Spleen (tissue), 13 donors: ENCODE measurements at places on chromosomes 4 and X. TPM values are rescaled to one million over a fixed set of nuclear protein-coding genes. Genes with fewer than 3 reads are reported as not detected.

Gene CLCN4
- total RNA-seq, result 4.8 TPM

Gene TRIM61
- 1.7 TPM for total RNA-seq

Gene ASB12
- total RNA-seq, result 0.47 TPM

- no peaks in the 10 kb centered on the region for H3K36me3 ChIP-seq
- no peak for DNase-seq
- H3K4me3 ChIP-seq, result no peak overlapping the region
- no peaks in the 10 kb centered on the region for H3K4me1 ChIP-seq
- H3K27me3 ChIP-seq, result no peaks in the 10 kb centered on the region
Measured at GRCh38 chrX:42442745-42443144, 335.2 kb downstream of the PPP1R2C start.

- DNase-seq, result no peak
- H3K36me3 ChIP-seq, result no peaks in the 10 kb centered on the region
- H3K27me3 ChIP-seq, result no peaks in the 10 kb centered on the region
- H3K27ac ChIP-seq, result no peak overlapping the region
- H3K4me3 ChIP-seq, result no peak overlapping the region
Measured at GRCh38 chr4:165288639-165289422, 38.6 kb upstream of the MSMO1 start.

DNA sequence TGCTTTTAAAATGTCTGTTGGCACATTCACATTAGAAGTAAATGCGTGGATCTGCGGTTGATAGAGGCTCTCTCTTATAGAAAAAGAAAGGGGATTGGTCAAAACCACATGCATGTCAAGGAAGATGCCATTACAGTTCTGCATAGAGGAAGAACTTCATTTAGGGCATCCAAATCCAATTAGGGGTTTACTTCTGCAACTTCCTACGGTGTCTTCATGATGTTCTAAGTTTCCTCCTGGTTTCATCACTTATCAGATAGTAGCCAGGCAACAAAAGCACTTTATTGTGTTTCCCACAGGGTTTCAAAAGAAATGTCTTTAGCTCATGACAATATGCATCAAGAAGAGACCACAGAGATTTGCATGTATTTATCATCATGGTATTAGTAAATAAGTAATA is 136.0 kb upstream of the HPGD start:
- H3K4me3 ChIP-seq, result no peak overlapping the region
- H3K27me3 ChIP-seq, result no peaks in the 10 kb centered on the region
- DNase-seq, result no peak
- no peak overlapping the region for H3K27ac ChIP-seq
- H3K4me1 ChIP-seq, result no peaks in the 10 kb centered on the region

DNA sequence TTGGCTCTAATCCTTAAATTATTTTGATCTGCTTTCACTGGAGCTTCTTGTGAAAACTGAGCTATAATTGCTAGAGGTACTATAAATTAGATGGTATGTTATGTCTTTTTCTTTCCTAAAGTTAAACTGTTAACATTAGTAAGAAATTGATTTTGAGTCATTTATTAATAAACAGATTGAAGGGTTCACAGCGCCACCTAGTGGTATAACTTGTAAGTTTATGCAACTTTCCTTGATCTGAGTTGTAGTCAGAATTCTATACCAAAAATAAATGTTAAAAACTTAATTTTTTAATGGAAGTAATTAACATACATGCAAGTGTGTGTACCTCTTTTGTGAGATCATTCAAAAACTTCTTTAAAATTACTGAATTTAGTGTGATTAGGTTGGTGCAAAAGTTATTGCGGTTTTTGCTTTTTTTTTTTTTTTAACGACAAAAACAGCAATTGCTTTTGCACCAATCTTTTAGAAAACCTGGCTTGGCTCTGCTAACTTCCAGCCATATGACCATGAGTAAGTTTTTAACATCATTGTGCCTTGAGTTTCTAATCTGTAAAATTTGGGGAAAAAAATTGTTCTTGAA is 151.5 kb downstream of the CENPC start:
- H3K27me3 ChIP-seq, result no peaks in the 10 kb centered on the region
- DNase-seq, result no peak
- no peak overlapping the region for H3K4me3 ChIP-seq
- H3K4me1 ChIP-seq, result no peaks in the 10 kb centered on the region
- H3K27ac ChIP-seq, result no peak overlapping the region

DNA sequence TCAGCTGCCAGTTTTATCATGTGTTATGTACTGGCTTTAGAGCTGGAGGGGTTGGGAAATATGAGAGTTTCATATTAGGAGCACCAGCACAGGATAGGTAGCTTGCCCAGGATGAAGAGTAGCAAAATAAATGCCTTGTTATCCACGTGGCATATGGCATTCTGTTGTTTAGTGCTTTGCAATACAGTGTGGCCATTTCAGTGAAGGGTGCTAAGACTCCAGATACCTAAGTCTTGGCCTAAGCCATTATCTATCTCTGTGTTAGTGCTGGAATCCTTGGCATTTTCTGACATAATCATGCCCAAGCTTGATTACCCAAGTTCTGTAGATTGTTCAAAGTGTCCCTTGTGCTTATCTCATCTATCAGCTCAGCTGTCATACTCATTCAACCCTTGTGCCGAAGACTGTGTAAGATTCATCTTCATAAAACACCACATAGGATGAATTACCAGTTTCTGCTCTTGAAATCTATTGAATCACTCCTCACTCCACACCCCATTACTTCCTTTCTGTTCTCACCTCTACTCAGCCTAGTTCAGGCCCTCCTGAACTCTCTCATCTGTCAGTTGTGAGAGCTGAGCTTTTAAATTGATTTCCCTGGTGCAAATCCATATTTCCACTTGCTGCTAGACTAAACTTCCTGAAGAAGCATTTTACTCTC is 73.5 kb downstream of the CLCN5 start:
- H3K27me3 ChIP-seq, result no peaks in the 10 kb centered on the region
- H3K36me3 ChIP-seq, result no peaks in the 10 kb centered on the region
- H3K27ac ChIP-seq, result no peak overlapping the region
- H3K4me3 ChIP-seq, result no peak overlapping the region
- DNase-seq, result no peak
- no peaks in the 10 kb centered on the region for H3K4me1 ChIP-seq

DNA sequence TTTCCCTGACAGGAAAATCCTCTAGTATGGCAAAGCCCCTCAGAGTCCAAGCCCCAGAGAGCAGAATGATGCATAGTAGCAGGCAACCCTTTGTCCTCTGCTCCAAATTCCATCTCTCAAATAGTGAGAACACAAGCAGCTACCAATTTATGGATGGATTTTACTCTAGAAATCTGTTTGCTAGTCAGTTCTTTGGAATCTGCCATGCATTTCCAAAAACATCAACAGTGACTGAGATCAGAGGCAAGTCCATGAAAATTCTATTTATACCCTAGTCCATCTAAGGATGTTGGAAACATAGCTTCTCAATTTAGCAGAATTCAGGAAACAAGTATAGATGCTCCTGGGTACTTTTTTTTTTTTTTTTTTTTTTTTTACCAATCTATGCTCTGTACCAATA is 10.0 kb upstream of the CC2D2A start:
- DNase-seq, result no peak
- no peaks in the 10 kb centered on the region for H3K36me3 ChIP-seq
- H3K4me3 ChIP-seq, result no peak overlapping the region
- no peaks in the 10 kb centered on the region for H3K27me3 ChIP-seq

- DNase-seq, result no peak
- peak overlapping the region; percentile 65 for H3K27ac ChIP-seq
- peaks cover 22% of the 10 kb centered on the region for H3K4me1 ChIP-seq
- H3K27me3 ChIP-seq, result no peaks in the 10 kb centered on the region
- no peak overlapping the region for H3K4me3 ChIP-seq
Measured at GRCh38 chr4:4269856-4270255, 20.1 kb downstream of the LYAR start.

DNA sequence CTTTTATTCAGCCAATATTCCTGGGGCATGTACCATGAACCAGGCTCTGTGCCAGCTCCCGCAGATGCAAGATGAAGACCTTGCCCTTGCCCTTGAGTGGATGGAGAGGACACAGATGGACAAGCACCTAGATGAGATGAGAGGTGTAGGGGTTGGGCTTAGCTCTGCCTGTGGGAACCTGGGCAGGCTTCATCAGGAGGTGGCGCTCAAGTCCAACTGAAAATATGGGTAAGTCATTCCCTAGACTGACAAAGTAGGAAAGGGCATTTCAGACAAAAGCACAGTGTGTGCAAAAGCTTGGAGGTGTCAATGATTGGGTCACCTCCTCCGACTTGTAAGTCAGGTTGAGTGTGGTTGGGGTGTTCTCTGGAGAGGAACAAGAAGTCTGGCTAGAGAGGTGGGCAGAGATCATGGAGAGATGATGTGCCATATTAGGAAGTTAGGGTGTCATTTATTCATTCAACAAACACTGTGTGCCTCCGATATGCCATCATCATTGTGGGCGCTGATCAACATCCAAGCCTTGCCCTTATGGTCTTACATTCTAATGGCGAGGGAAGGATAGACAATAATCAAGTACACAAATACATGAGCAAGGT is 64.6 kb downstream of the ANAPC4 start:
- no peaks in the 10 kb centered on the region for H3K27me3 ChIP-seq
- no peak overlapping the region for H3K4me3 ChIP-seq
- peaks cover 12% of the 10 kb centered on the region for H3K4me1 ChIP-seq
- DNase-seq, result no peak

DNA sequence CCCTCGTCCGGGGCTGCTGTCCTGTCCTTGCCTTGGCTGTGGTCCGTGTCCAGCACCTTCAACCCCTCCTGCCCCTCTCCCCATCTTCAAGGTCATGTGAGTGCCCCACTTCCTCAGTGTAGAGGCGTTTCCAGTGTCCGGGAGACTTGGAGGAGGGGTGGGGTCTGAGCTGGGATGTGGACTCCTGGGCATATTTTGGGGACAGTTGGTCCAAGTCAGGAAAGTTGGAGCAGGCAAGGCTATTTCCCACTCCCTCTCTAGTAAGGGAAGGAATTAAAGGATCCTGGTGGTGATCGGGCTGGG is 3.0 kb downstream of the PCGF3 start:
- peak overlapping the region; percentile 26 for H3K4me3 ChIP-seq
- H3K27me3 ChIP-seq, result no peaks in the 10 kb centered on the region
- no peak for DNase-seq
- H3K36me3 ChIP-seq, result peaks cover 14% of the 10 kb centered on the region
- no peak overlapping the region for H3K27ac ChIP-seq
- peaks cover 50% of the 10 kb centered on the region for H3K4me1 ChIP-seq

DNA sequence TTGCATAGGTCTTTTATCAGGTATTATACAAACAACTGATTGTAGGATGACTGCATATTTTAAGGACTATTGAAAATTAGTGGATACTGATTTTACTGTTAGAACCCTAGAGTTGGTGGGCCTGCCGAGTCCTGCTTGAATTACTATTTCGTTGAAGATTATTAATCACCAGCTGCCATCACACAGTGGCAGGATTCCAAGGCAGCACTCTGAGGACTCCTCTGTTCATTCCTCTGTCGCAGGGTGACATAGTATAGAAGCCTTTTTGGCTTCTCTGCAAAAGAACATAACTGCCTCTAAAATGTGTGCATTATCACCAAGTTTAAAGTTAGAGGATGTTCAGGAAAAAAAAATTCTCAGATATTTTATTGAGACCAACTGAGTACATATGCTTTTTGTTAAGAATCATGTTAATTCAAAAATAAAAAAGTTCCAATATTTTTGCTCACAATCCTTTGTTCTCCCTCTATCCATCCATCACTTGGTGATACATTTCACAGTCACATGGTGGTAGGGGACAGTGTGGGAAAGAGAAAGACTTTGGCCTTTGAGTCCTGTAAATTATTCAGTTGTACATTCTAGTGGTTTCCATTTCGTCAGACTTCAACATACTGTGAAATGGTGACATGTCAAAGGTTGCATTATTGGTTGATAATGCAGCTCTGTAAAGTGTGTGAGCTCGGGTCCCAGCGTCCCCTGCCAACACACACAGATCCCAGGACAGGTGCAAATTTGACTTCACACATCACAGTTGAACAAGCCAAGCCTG is 332.5 kb downstream of the GRID2 start:
- no peak for DNase-seq
- no peaks in the 10 kb centered on the region for H3K4me1 ChIP-seq
- H3K27me3 ChIP-seq, result no peaks in the 10 kb centered on the region
- no peak overlapping the region for H3K4me3 ChIP-seq

DNA sequence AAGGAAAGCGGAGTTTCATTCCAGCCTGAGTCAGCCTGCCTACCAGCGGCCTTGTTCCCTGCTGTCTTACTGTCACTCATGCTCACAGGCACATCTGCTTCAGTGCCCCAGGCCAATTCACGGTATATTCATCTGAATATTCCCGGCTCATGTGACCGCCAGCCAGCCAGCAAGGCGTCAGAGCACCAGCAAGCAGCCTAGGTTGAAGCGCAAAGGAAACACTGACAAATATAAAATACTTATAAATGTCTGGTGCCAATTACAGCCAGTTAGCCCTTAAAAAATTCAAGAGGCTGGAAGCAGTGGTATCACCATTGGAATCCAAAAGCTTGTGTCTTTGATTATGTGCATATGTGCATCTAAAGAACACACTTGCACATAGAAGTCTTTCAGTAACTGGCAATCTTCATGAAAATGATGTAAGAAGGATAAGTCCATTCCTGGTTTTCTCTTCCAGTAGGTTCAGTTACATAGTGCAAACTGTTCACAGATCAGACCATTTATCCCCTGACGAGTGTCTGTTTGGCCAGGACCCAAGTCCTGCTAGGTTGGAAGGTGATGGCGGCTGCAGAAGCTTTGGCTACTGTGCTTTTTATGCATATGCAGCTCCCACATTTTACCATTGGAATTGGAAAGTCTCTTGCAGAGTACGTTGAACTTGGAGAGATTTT is 61.3 kb downstream of the LUZP4 start:
- H3K27me3 ChIP-seq, result no peaks in the 10 kb centered on the region
- H3K4me1 ChIP-seq, result no peaks in the 10 kb centered on the region
- no peak overlapping the region for H3K27ac ChIP-seq

DNA sequence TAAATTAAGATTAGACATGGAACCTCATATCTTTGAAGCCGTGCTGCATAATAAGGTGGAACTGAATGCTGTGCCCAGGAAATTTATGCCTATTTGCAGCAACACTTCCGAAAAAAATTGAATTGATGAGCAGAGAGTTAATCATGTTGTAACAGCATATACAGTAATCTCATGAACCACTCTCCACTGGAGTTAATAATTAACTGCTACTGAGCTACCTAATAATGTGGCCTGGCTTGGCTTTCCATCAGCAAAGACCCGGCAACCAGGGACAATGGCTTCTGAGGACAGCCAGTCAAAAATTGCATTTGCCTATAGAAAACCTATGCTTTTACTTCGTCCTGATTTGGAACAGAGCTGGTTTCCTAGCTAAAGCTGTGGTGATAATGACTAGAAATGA is 63.8 kb upstream of the GATB start:
- no peaks in the 10 kb centered on the region for H3K4me1 ChIP-seq
- H3K4me3 ChIP-seq, result no peak overlapping the region
- no peak for DNase-seq
- H3K27ac ChIP-seq, result no peak overlapping the region
- H3K36me3 ChIP-seq, result no peaks in the 10 kb centered on the region
- H3K27me3 ChIP-seq, result no peaks in the 10 kb centered on the region

DNA sequence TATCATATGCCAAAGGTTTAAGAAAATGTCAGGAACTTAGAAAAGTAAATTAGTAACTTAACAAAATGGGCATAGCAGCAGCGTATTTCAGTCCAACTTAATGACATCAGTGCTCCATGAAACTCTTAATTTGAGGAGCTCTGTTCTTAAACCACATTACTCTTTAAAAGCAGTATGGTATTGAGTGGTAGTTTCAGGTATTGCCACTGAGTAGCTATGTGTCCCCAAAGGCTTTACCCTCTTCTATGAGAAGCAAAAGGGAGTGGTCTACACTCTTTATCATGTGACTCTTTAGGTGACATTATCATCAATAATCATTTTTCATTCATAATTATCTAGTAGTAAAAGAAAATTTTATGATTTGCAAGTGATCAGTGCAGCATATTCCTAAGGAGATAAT is 158.3 kb downstream of the STIM2 start:
- no peak for DNase-seq
- peaks cover 66% of the 10 kb centered on the region for H3K36me3 ChIP-seq
- H3K27ac ChIP-seq, result no peak overlapping the region
- H3K4me1 ChIP-seq, result no peaks in the 10 kb centered on the region
